ENCODE measurements at places on chromosomes 11 and 22.

GRCh38 chr11:2989006-2989405 is 3.1 kb downstream of the NAP1L4 start:
- DNase-seq: no peak

DNA sequence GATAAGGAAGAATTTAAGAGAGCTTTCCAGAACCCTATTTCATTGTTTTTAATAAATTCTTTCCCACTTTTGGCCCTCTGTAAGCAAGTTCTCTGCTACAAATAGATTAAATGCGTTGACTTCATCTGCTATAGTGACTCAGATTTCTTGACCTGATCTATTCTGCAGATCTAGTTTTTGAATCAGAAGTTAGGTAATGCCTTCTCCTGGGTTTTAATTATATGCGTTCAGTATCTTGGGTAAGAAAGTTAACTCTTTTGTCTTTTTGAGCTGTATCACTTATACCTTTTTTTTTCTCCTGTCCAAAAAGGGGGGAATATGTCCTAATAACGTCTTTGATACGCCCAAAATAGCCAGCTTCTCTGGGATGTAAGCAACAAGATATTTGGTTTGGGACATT is 2.4 kb upstream of the HEPHL1 start:
- no peak for DNase-seq

- no peak for DNase-seq
These were observed 682 bp downstream of the PGAP2 start for GRCh38 chr11:3808861-3809623.

DNA sequence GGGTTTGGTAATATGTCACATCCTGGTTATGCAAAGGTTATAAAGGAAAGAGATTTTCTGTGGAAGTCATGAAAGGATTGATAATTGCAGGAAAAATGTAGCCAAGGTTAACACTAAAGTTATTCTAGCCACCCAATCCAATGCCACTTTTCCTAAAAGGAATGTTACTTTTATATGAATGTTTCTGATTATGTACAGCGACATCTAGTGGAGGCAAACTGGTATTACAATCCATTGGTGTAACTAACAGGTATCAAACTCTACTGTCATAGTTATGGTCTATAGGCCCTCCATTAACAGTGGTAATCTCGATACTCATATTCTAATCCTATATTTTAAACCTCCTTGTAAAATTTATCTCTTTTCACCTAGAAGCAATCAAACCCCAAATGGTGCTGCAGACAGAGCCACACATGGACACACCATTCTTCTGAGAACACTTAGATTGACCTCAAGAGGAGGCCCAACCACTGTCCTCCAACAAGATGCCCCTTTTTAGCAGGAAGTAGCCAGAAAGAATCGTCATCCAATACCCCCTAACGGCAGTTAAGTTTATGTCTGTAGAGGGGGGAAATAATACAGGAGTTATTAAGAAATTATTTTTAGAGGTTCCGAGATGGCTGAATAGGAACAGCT is 74.9 kb upstream of the RAG2 start:
- DNase-seq: no peak

- DNase-seq: no peak
These were observed 8.7 kb downstream of the ME3 start for GRCh38 chr11:86663761-86664160.

GRCh38 chr11:124674571-124674970 is 867 bp downstream of the SPA17 start:
- DNase-seq: no peak

GRCh38 chr11:19557720-19558140 is 154.9 kb upstream of the NAV2 start:
- DNase-seq: peak; percentile 86

GRCh38 chr11:40825201-40825834 is 634.1 kb downstream of the LRRC4C start:
- no peak for DNase-seq

DNA sequence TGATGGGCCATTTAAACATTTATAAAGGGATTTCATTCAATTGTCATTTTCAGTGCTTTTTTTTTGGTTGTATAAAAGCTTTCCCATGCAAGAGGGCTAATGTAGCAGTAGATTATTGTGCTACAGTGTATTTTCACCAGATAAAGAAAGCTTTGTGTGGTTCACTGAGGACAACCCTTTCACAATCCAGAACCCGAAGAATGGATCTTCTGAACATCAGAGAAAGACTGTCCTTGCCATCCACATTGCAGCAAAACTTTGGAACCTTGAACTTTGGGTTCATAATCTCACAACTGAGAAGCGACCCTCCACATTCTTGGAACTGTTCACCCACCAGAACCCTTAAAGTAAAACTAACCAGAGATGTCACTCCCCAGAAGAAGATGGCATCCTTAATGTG is 9.3 kb downstream of the APOBEC3H start:
- no peak for DNase-seq

Measured in Right ventricle myocardium superior (tissue), 1 donor.